ENCODE measurements at places on chromosomes 5 and 9.

DNA sequence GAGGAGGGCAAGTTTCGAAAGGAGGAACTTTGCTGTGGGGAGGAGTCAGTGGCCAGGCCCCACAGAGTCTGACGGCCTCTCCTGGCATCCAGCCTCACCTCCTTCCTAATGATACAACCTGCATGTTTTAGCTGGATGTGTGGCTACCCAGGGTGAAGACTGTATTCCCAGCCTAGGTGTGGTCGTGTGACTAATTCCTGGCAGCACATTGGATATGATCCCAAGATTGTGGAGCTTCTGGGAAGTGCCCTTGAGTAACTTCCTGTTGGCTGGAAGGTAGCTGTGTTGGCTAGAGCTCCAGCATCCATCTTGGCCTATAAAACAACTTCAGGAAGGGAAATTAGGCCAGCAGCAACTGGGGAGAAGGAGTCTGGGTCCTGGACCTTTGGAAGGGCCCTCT is 19.0 kb upstream of the LPCAT1 start:
- DNase-seq: no peak

DNA sequence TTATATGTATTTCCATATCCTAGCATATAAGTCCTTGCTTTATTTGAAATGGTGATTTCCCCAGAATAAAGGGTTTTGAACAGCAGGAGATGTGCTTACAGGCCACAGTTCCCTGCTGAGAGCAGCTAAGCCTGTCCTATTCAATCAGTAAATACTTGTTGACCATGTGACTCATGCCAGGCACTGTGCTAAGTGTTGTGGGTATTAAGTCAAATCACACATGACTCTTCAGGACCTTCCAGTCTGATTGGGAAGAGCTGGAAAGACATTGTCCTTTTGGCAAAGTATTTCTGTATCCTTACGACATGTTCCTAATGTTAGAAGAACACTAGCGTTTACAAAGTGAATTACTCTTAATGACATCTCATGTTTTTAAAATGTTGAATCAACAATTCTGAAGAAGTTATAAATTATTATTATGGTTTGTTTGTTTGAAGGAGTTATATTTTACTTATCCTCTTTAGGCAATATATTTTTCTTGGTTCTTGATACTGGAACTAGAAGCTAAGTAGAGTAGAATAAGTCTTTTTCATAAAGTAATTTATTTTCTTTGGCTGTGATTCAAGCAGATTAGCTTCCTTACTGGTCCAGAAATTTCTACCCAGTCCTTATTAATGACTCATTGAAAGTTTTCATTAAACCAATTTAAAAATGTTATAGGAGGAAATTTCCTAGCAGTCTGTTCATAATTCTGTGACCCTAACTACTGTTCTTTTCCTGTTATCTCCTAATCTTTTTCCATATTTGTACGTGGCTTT is 82.1 kb downstream of the GAPVD1 start:
- DNase-seq: no peak

DNA sequence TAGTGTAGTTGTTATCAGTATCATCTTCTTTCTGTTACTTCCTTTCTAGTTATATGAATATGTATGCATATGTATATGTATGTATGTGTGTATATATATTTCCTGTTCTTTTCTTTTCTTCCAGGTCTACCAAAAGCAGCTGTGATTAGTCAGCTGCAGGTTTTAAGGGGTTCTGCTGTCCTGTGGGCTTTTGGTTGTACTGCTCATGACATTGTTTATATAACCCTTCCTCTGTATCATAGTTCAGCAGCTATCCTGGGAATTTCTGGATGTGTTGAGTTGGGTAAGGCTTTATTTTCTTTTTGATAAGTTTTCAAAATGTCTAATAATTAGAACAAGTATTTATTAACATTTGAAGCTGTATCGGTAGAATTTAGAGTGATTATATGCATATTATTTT is 23.2 kb downstream of the SLC27A6 start:
- no peak for DNase-seq

DNA sequence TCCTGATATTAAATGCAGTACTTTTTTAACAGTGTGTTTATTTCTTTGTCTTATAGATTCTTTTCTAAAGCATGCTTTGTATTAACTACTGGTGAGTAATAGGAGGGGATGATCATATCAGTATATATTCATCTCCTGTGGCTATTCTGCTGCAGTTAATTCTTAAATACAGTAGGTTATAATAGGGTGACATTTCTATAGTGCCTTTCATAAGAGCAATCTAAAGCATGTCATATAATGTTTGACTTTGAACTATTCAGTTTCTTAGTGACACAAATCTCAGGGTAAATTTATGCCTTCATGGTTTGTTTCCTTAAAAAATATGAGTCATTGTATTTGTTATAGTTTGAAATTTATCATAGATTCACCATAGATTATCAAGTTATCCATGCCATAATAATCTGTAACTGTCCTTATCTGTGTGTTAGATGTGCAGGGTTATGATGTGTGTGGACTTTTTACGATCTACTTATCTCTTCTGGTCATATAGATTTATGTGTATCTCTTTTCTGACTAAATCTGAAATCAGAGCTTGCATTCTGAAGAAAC is 1019.5 kb downstream of the NR2F1-AS1 start:
- DNase-seq: no peak

Measured in hematopoietic multipotent progenitor cell (in vitro differentiated cells).